ENCODE measurements at places on chromosomes 3 and 15.

DNA sequence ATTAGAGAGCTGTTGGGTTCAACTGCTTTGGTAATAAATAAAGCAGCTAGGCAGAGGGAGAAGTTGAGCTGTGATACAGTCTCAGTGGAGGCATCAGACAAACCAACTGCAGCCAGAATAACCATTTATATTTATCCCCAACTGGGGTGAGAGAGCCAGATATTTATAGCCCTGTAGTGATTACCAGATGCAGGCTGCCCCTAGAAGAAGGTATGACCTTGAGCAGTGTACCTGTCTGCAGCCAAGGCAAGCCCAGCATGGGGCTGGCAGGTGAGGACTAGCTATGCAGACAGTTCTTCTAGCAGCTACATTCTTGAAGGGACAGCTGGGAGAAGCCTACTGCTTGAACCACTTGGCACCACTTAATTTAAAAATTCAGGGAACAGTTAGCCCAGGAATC lies 144.4 kb upstream of the EPHA3 start:
- DNase-seq = no peak

DNA sequence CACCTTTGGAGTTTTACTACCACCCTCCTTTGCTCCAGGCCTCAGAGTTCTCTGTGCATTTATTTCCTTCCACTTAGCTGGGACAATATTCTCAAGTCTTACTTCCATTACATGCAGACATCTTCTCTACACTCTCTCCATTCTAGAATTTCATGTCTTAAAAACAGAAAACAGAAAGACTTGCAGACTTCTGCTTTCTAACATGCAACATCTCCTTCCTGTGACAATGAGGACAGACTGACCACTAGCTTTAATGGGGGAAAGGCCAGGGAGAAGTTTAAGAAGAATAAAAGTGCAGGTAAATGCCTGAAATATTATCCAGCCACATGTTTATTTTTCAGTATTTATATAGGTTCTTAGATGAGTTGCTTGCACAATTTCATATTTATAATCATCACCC lies 17.1 kb upstream of the CSTA start:
- no peak for DNase-seq

DNA sequence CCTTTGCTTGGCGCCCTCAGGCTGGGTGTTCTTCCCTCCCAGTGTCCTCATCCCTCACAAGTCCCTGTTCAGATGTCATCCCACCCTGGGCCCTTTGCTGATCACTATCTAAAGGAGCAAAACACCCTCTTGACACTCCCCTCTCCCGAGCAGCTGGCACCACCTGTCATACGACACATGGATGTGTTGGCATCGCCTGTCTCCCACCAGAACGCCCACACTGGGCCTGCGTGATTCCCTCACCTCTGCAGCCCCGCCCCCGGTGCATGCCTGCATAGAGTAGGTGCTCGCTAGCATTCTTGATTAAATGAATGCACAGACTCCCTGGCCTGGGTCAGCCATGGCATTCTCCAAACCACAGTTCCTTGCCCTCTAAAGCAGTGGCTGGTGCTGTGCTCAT lies 75.8 kb downstream of the DNAJB8 start:
- DNase-seq = no peak

- no peak for DNase-seq
These were observed 86.3 kb downstream of the PPM1L start for GRCh38 chr3:160842021-160843005.

DNA sequence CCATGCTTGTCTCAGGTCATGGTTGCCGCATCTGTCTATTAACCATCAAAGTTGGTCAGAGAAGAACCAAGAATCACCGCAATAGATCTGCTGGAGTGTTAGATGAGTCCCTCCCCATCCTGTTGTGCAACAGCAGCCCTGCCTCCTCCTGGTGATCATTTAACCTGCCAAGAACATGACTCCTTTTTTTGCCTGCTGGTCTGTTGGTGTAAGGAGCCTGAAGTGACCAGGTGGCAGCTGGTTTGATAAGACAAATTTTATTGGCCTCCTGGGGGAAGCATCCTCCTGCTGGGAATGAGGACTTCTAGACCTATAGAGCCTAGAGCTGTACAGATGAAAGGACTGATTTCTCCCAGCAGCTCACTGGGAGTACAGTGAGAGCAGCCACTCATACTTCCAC lies 43.5 kb upstream of the RAF1 start:
- no peak for DNase-seq

GRCh38 chr15:73142802-73143762 lies 90.8 kb downstream of the NEO1 start:
- no peak for DNase-seq

GRCh38 chr3:134918441-134918840 lies 123.4 kb downstream of the EPHB1 start:
- DNase-seq = no peak

GRCh38 chr15:59657635-59658125 lies 365 bp upstream of the GTF2A2 start:
- no peak for DNase-seq

- DNase-seq = peak; percentile 45
These were observed 22.1 kb upstream of the PRR23E start for GRCh38 chr3:127170814-127171213.

- DNase-seq = no peak
These were observed 89.5 kb downstream of the CPN2 start for GRCh38 chr3:194261581-194262063.

DNA sequence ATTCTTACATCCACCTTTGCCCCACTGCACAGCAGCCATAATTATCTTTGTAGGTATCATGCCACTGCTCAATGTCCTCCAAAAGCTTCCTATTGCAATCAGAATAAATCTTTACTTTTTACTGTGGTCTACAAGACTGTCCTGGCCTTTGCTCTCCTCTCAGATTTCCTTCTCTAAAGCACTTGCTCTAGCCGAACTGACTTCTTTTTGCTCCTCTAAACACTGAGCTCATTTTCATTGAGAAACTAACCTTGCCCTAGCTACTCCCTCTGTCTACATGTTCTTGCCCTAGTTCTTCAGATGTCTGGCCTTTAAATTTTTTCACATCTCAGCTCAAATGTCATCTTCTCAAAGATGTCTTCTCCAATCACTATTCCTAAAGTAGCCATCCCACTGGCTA lies 342.8 kb downstream of the TBC1D5 start:
- no peak for DNase-seq

DNA sequence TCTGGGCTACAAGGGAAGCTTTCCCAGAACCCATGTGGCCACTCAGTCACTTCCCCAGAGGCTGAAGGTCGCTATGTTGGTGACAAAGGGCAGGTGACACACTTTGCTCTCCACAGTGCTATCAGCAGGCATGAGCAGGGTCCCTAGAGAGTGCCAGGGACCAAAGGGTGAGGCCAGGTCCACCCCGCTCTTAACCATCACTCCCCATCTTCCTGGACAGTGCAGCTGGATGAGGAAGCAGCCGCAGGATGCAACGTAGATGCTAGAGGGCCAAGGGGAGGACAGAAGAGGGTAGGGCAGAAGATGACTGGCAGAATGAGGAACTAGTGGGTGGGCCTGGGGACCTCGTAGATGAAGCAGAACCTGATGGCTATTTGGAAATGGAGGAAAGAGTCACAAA lies 13.6 kb upstream of the LTF start:
- no peak for DNase-seq

GRCh38 chr3:48430708-48431101 lies 819 bp upstream of the PLXNB1 start:
- DNase-seq = no peak

DNA sequence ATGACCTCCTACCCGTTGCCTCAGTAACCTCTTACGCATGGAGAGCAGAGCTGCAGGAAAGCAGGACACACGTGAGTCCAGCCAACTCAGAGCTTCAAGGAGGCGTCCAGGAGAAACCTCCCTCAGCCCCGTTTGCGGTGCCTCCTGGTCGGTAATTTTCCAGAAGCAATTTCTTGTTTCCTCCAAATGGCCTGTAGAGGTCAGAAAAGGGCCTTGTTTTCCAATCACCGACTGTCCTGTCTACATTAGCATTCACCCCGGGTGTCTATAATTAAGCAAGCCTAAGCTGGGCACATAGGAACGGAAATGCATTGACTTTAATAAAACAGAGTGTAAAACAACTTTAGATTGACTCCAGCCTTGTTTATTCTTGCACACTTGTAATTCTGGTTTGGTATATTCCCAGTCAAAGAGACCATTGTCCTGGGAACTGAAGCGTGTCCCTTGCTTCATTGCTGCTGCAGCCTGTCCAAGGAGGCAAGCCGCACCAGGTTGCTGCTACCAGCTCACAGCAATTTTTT lies 836.2 kb downstream of the AGBL1 start:
- DNase-seq = no peak

DNA sequence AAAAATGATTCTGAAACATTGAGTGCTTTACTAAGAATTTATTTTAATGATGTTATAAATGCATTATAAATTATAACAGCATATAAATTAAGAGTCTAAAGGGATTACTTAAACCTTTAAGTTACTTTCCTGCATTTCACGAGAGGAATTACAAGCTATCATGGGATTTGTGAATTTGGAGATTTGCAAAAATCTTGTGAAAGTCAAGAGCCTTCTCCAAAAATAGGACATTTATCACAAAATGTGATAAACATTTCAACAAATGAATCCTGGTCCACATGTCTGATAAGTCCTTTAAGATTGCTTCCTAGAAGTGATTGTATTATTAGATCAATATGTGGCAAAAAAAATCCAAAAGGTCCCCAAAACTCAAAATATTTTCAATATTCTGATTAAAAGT lies 154.5 kb downstream of the ATP8B4 start:
- no peak for DNase-seq

GRCh38 chr3:23600167-23600871 lies 205.4 kb upstream of the UBE2E1 start:
- peak; percentile 59 for DNase-seq

DNA sequence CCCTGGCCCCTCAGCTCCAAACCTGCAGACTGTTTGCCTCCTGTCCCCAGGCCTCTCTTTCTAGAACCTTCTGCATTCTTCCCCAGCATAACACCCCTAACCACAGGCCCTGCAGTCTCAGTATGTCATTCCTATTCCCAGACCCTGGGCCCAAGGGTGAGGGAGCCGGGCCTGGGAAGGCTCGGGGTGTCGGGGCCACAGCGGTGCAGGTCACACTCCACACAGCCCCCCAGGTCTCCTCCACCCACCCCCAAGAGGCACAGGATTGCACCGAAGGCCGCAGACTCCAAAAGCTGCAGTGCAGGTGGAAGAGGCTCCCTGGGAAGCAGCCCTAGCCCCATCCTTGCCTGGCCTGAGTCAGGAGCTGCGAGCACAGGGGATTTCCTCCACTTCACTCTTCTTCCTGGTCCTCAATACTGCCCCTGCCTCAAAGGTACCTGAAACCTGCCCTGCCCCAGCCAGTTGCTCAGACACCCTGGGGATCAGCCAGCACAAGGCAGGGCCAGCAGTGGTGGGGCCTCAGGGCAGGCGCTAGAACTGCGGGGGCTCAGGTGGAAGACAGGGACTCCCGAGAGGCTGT lies 31.1 kb downstream of the TNK2 start:
- DNase-seq = no peak

DNA sequence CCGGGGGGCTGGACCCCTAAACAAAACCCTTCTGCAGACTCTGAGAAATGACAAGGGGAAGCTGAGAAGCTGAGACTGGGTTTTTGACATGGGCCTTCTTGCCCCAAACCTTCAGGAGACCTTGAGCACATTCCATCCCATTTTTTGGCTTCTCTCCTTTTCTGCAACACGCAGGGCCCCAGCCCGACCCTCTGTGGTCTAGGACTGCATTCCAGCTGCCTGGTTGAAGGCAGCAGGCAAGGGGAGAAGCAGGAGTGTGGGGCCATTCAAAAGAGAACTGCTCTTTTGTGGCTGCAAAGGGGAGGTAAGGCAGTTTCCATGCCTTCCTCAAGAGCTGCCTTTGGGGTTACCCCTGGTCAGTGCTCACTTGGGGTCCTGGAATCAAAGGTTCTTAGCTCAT lies 263.0 kb downstream of the TLE3 start:
- no peak for DNase-seq

DNA sequence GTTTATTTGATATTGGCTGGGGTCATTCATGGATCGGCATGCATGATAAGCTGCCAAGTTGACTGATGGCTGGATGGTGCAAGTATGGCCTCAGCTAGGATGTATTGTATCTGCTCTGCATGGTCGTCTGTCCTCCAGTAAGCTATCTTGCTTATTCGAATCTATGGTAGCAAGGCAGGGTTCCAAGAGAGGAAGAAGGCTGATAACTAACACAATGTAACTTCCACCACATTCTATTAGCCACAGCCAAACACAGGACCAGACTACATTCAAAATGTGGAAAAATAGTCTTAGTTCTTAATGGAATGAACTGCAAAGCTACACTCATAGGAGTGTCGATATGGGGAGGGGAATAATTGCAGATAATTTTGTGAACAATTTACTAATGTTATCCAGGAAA lies 175.2 kb downstream of the ARPP21 start:
- no peak for DNase-seq

- no peak for DNase-seq
These were observed 132.5 kb downstream of the MYRIP start for GRCh38 chr3:39941931-39942330.

DNA sequence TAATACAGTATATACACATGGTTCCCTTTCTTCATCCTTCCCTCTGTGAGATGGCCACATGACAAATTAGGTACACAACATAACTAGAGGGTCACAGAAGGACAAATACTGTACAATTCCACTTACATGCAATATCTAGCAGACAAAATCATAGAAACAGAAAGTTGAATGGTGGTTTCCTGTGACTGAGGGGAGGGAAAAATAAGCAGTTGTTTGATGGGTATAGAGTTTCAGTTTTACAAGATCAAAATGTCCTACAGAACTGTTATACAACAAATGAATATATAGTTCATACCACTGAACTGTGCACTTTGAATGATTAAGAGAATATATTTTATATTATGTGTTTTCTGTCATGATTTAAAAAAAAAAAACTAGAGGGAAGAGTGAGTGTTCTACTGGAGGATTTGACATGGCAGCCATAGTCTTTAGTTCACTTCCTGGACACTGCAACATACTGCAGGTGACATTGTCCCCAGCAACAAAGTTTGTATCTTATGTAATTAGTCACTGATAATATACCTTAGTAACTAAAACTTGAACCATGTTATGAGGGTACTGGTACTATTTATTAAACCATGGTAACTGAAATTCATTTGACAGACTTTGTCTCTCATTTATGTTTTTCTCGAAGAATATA lies 37.2 kb downstream of the CCDC54 start:
- no peak for DNase-seq

DNA sequence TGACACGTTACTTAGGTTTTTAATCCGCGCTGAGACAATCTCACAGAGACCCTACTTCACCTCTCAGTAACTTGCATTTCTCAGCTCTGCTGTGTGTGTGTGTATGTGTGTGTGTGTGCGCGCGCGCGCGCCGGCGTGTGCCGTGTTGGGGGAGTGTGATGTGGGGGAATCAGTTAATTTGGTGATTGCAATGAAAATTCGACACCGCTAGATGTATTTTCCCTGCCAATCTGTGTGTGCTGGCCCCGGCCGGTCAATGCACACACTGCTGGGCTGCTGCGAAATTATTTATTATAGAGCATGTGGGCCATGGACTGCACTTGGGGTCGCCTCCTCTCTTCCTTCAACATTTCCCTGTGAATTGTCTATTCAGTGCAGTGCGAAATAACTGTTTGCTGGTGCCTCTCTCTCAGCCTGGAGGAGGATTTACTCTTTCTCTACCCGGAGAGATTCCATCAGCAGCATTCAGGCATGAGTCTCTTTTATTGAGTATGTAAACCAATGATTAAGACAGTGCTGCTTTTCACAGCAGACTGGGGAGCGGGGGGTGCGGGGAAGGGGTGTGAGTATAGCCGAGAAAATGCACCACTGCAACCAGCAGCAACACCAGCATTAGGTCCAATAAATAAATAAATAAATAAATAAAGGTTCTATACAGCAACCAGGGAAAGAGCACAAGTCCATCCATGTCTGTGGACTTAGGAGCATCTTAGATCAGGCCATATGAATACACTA lies 2.9 kb downstream of the CADM2 start:
- no peak for DNase-seq

GRCh38 chr3:111715911-111716523 lies 120.9 kb upstream of the ZBED2 start:
- DNase-seq = peak; percentile 20

All from amniotic stem cell (primary cell).